ENCODE measurements at places on chromosomes 2 and 18.

DNA sequence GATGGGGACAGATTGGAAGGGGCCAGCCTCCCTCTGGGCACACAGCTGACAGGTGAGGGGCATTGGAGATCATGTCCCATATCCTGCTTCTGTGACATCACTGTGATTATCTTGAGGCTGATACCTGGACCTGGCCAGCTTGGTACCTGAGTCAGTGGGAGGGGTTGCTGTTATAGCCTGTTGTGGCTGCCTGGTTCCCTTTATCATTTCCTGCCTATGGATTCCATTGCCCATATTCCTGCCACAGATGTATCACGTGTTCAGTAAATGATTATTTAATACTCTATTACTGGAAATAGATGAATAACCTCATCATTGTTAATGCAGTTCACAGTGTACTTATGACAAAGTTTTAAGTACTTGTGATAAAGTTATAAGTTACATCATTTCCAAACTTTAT is 7.8 kb upstream of the SCYGR1 start:
- DNase-seq, result no peak

DNA sequence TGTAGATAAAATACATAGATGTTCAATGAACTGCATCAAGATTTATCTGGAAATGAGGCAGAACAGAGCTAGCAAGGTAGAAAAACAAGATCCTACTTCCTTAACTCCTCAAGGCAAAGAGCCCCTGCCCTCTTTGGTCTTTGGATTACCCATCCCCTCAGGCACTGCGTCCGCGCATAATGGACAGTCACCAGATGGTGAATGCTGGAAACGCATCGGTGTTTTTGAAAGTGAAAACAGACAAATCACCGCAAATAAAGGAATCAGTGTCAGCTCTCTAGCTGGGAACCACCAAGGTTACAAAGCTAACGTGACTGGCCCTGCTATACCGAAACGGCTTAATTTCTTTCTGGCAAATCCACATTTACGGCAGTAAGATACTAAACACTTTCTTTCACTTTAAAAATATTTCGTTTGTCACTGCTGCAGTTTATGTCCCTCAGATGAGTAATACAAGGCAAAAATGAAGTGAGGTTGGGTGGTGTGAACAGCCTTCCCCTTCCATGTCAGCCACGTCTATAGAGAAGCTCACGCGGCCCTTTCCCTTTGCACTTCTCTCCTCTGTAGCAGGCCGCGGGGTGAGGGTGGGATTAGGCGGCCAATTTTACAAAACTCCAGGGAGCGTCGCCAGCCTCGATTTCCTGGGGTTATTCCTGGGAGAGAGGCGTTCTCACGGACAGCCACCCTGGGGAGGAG is 627 bp upstream of the GALR1 start:
- no peak for DNase-seq

- DNase-seq, result no peak
These were observed 36.1 kb upstream of the MAPRE3 start for GRCh38 chr2:26934335-26934724.

DNA sequence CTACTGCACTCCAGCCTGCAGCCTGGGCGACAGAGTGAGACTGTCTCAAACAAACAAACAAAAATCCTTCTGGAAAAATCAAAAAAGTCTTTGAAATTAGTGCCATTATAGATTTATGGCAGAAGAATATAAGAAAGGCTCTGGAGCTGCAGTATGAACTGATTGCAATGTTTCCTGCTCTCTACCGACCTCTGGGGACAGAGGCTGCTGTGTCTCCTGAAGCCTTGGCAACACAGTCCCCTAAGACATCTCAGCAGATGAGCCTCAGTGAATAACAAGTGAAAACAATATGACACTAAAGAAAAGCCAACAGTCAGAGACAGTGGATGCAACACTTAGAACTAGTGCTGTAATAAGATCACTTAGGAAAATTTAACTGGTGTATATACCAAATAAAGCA is 494.9 kb upstream of the LRATD1 start:
- DNase-seq, result no peak

DNA sequence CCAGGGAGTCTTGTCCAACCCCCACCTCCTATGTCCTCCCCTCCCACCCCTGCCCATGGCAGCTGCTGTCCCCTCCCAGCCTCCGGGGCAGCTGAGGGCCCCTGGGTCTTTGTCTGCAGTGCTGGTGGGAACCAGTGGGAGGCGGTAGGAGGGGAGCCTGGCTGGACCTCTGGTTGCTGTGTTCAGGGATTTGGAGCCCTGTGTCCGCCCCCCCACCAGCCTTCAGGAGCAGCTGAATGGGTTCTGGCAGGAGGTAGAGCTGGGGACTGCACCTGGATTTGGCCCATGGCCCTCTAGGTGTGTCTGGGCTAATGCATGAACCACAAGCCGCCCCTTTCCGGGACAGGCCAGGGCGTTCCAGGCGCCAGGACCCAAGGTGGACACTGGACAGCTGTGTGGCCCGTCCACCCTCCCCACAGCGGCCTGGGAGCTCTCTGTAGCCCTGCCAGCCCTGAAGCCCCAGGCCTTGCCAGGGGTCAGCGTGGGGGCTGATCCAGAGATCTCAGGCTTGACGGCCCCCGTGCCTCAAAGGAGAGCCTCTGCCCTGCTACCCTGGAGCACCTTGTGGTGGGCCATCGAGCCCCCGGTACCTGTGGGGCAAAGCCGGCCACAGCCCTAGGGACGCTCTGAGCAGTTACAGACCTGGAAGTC is 25.4 kb downstream of the GPC1 start:
- no peak for DNase-seq

DNA sequence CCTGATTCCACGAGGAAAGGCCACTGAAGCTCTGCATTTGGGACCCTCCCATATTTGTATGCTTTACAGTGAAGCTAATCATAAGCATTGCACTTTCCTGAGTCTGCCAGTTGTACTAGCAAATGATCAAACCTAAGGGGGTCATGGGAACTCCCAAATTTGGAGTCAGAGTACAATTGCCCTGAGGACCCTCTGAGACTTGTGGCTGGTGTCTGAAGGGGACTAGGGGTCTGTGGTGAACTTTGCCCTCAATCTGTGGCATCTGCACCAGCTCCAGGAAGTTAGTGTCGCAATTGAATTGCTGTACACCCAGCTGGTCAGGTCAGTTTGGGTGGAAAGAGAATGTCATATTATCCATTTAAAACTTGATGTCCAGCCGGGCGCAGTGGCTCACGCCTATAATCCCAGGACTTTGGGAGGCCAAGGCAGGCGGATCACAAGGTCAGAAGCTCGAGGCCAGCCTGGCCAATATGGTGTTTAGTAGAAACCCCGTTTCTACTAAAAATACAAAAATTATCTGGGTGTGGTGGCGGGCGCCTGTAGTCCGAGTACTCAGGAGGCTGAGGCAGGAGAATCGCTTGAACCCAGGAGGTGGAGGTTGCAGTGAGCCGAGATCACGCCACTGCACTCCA is 18.1 kb downstream of the SOWAHC start:
- no peak for DNase-seq

- DNase-seq, result no peak
These were observed 45.3 kb upstream of the NARS1 start for GRCh38 chr18:57666818-57667497.

GRCh38 chr2:107543793-107544192 is 282.9 kb upstream of the RGPD4 start:
- DNase-seq, result no peak

GRCh38 chr2:70388813-70389212 is 86.9 kb upstream of the FAM136A start:
- no peak for DNase-seq

DNA sequence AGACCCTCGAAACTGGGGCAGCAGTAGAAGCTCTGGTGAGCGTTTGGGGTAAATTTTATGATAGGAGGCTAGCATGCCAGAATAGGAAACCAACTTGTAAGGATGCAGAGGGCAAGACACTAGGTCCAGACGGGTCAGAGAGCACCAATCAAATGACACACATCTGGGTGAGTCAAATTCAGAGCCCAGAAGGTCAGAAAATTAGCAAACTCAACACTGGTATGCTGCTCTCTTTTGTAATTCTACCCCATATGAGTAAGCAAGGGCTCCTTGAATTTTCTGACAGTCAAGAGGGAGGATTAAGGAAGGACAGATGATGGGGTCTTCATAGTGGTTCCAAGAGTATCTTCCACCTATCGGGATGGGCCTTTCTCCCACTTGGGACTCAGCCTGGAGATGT is 209.8 kb downstream of the BCL2 start:
- DNase-seq, result no peak

DNA sequence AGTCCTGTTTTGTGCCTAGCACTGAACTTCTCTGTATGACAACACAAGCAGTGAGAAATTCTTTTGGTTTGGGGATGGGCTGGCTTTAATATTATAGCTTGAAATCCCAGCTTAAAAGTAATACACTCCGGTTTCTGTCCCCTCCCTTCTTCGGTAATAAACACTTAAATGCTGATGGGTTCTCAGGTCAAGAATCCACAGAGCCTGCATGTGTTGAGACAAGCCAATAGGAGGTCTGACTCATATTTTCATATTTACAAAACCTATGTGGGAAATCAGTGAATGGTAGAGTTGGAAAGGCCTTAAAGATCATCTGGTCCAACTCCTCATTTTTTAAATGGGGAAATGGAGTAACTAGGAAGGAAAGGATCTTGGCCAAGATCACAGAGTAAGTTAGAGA is 47.5 kb downstream of the VSNL1 start:
- no peak for DNase-seq

GRCh38 chr2:42618116-42618515 is 49.7 kb downstream of the MTA3 start:
- DNase-seq, result no peak

- no peak for DNase-seq
These were observed 286.3 kb downstream of the BCL11A start for GRCh38 chr2:60267122-60267521.

DNA sequence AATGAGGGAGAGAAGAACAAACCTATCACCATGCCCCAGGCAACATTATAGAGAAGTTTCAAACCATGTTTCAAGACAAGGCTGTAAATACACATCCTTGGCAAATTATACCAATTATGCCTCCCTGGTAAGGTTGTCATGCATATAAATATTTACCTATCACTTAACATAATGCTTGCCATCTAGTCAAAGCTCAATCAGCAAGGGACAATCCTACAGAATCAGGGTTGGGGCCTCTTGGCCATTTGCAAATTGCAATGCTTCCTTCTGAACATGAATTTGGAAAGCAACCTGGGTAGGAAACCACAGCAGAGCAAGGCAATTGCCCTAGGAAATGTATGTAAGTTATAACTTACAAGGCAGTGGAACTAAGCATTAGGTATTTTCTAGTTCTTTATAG is 907.2 kb upstream of the CDH2 start:
- DNase-seq, result no peak

- no peak for DNase-seq
These were observed 15.6 kb downstream of the SLC39A10 start for GRCh38 chr2:195672674-195673073.
